Adrenal gland (tissue), 19 donors: ENCODE measurements at places on chromosomes 6 and 20. TPM values are rescaled to one million over a fixed set of nuclear protein-coding genes. Genes with fewer than 3 reads are reported as not detected.

Gene C20orf144
- not detected for total RNA-seq

Gene HIVEP2
- 5.9 TPM for total RNA-seq

Gene MCHR2
- total RNA-seq, result 0.14 TPM

Gene DSE
- 29.6 TPM for total RNA-seq

Gene SRMS
- not detected for total RNA-seq

Gene MUC22
- not detected for total RNA-seq

Gene CST2
- total RNA-seq, result 25.4 TPM

DNA sequence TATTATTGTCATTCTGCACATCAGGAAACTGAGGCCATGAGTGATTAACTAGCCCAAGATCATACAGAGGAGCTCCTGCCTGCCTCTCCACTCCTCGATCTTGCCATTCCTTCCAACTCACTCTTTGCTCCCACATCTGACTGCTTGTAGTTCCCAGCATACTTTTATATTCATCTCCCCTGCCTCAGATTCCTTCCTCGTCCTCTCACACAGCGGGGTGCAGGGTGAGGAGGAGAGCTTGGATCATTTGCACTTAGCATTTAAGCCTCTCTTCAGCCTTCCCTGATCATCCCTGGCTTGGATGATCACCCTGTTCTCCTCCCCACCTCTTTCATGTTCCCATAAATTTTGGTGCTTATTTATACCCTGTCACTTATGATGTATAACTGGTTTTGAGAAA, 515.1 kb upstream of the SOX4 start:
- no peak overlapping the region for H3K4me3 ChIP-seq
- no peak overlapping the region for H3K27ac ChIP-seq
- DNase-seq, result no peak
- no peaks in the 10 kb centered on the region for H3K4me1 ChIP-seq

DNA sequence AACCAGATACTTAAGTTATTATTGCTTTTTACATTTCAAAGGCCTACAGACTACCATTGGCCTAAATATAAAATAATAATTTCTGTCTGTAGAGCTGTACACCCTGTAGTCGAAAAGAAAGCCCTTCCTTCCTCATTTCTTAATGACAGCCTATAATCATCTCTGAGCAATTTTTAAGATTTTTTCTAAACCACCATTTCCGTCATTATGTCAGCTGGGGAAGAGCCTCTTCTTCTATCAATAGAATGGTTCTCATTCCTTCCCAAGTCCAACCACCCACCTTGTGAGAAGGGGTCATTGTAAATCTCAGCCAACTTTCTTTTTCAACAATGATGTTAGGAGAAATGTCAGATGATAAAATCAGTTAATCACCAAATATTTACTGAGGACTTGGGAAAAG, 91.8 kb downstream of the PLEKHG1 start:
- H3K4me1 ChIP-seq, result no peaks in the 10 kb centered on the region
- H3K27me3 ChIP-seq, result no peaks in the 10 kb centered on the region
- no peak overlapping the region for H3K27ac ChIP-seq
- no peak for DNase-seq

- no peak overlapping the region for H3K27ac ChIP-seq
- H3K4me1 ChIP-seq, result peaks cover 24% of the 10 kb centered on the region
- H3K36me3 ChIP-seq, result no peaks in the 10 kb centered on the region
- H3K27me3 ChIP-seq, result no peaks in the 10 kb centered on the region
- no peak overlapping the region for H3K4me3 ChIP-seq
Observed at GRCh38 chr6:85672050-85672449, 29.4 kb upstream of the SYNCRIP start.

- no peaks in the 10 kb centered on the region for H3K4me1 ChIP-seq
- no peak for DNase-seq
- peaks cover 6% of the 10 kb centered on the region for H3K36me3 ChIP-seq
- H3K27me3 ChIP-seq, result no peaks in the 10 kb centered on the region
Observed at GRCh38 chr6:150894935-150895552, 29.5 kb downstream of the MTHFD1L start.

GRCh38 chr6:150079604-150080003, 10.7 kb upstream of the ULBP3 start:
- H3K4me3 ChIP-seq, result no peak overlapping the region
- no peaks in the 10 kb centered on the region for H3K36me3 ChIP-seq
- H3K27ac ChIP-seq, result no peak overlapping the region
- DNase-seq, result no peak

- no peaks in the 10 kb centered on the region for H3K36me3 ChIP-seq
- no peaks in the 10 kb centered on the region for H3K27me3 ChIP-seq
- no peak for DNase-seq
- H3K4me3 ChIP-seq, result no peak overlapping the region
- no peaks in the 10 kb centered on the region for H3K4me1 ChIP-seq
- no peak overlapping the region for H3K27ac ChIP-seq
Observed at GRCh38 chr6:39573541-39573940, 151.7 kb downstream of the KIF6 start.

GRCh38 chr20:37524859-37525708, 2.6 kb downstream of the BLCAP start:
- peak; percentile 18 for DNase-seq
- no peaks in the 10 kb centered on the region for H3K27me3 ChIP-seq
- no peak overlapping the region for H3K4me3 ChIP-seq
- peaks cover 10% of the 10 kb centered on the region for H3K4me1 ChIP-seq

GRCh38 chr6:106620931-106621672, 8.2 kb downstream of the RTN4IP1 start:
- no peaks in the 10 kb centered on the region for H3K27me3 ChIP-seq
- H3K4me1 ChIP-seq, result no peaks in the 10 kb centered on the region
- H3K36me3 ChIP-seq, result no peaks in the 10 kb centered on the region
- H3K4me3 ChIP-seq, result no peak overlapping the region
- H3K27ac ChIP-seq, result no peak overlapping the region

DNA sequence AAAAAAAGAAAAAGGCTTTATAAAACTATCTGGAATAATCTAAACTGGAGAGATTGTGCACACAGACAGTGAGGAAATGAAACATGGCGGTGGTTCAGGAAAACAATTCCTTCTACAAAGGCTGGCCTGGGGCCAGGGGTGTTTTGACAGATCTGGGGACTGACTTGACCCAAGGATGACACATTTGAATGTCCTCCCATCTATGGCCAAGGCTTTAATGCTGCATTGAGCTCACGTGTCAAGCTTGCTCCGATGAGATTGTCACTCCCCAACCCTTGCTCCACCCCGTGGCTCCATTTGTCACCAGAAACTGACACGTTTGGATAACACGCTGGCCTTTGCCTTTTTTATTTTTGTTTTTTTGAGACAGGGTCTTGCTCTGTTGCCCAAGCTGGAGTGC, 156.1 kb downstream of the ZFP64 start:
- H3K4me3 ChIP-seq, result no peak overlapping the region
- H3K27me3 ChIP-seq, result no peaks in the 10 kb centered on the region
- H3K4me1 ChIP-seq, result no peaks in the 10 kb centered on the region
- no peaks in the 10 kb centered on the region for H3K36me3 ChIP-seq
- no peak overlapping the region for H3K27ac ChIP-seq

DNA sequence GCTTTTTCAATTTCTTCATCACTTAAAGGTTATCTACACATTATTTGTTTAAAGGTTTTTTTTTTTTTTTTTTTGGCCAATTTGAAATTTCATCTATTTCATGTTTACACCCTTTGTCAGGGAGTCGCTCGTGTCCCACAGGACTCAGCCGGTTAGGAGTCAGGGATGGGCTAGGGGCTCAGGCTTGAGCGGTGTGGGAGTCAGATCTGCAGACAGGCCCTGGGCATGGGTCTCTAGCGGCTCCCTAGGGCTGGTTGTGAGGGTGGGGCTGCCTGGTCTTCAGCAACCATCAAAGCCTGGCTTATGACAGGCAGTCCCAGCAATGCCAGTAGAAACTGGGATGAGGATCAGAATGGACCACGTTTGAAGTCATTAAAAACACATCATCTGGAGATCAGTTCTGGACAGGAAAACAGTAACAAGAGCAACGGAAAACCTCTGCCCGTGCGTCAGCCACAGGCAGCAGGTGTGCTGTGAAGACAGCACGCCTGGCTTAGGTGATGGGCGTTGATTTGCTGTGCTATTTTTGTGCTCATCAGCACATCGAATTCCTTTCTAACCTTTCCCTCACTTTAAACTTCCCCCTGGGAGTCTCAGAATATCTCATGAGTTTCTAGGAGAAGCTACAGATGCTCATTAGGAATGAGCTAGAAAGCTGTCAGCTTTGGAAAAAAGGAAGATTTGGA, 91.3 kb upstream of the MPC1 start:
- no peak overlapping the region for H3K4me3 ChIP-seq
- H3K36me3 ChIP-seq, result no peaks in the 10 kb centered on the region
- H3K4me1 ChIP-seq, result no peaks in the 10 kb centered on the region
- H3K27ac ChIP-seq, result no peak overlapping the region

- H3K4me3 ChIP-seq, result no peak overlapping the region
- H3K27me3 ChIP-seq, result no peaks in the 10 kb centered on the region
Observed at GRCh38 chr6:36245572-36246061, 24.2 kb upstream of the PNPLA1 start.

- no peak for DNase-seq
- no peaks in the 10 kb centered on the region for H3K27me3 ChIP-seq
- H3K4me3 ChIP-seq, result no peak overlapping the region
- H3K27ac ChIP-seq, result no peak overlapping the region
- H3K36me3 ChIP-seq, result no peaks in the 10 kb centered on the region
- peaks cover 11% of the 10 kb centered on the region for H3K4me1 ChIP-seq
Observed at GRCh38 chr20:58565461-58566175, 50.4 kb upstream of the APCDD1L start.

- H3K4me1 ChIP-seq, result peaks cover 20% of the 10 kb centered on the region
- H3K27me3 ChIP-seq, result no peaks in the 10 kb centered on the region
- no peak overlapping the region for H3K27ac ChIP-seq
- no peak overlapping the region for H3K4me3 ChIP-seq
Observed at GRCh38 chr20:3160418-3160817, 753 bp upstream of the FASTKD5 start.

DNA sequence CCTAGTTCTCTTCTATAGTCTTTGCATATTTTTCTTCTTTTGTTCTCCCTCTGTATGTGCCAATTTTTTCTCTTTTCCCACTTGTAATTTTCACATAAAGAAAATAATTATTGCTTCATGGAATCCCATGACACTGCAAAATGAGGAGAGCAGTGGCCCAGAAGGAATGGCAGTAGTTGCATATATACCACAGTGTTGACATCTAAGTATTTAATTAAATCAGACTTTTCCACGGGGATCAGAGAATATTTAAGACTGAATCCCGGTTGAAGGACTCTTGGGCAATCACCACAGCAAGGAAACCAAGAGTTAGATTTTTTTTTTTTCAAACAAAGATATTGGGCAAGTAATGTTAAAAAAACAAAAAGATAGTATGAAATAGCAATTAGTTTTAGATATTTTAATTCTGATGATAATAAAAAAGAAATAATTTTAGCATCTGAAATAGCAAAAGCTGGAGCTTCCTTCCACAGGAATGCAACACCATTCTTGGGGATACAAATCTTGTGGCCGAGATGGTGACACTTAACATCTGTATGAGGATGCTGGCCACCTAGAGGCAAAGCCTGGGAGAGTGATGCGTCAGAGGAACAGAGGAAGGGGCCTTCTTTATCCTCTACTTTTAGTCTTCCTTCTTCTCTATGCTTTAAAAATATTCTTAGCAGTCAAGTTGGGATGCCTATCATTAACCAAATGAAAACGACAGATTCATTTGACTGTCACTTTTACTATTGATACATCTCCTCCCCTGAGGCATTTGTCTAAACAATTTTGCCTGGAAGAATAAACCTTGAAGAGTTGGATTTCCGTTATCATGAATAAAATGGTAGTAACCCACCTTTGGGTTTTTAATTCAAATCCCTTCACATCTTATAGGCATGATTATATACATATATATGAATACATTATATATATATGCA, 356.2 kb downstream of the GJA1 start:
- H3K4me3 ChIP-seq, result no peak overlapping the region
- H3K27ac ChIP-seq, result no peak overlapping the region
- H3K27me3 ChIP-seq, result no peaks in the 10 kb centered on the region
- no peaks in the 10 kb centered on the region for H3K36me3 ChIP-seq

DNA sequence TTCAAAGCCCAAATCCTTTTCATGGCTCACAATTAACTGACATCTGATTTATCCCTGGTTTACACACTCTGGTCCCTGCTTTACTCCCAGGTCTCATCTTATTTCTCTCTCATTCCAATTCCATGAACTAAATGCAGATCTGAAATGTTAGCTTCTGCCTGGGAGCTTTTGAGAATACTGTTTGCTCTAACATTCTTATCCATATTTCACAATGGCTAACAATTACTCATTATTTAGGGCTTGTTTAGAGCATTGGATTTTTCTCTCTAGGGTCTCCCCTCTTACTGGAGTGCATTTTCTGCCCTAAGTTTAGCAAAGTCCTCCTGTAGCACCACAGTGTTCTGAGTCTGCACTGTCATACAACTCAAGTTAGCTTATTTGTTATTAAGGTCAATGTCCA, 121.5 kb upstream of the HCRTR2 start:
- H3K4me3 ChIP-seq, result no peak overlapping the region
- H3K27ac ChIP-seq, result no peak overlapping the region
- H3K27me3 ChIP-seq, result no peaks in the 10 kb centered on the region
- DNase-seq, result no peak

GRCh38 chr6:106223300-106223930, 102.1 kb downstream of the ATG5 start:
- no peaks in the 10 kb centered on the region for H3K36me3 ChIP-seq
- H3K27ac ChIP-seq, result no peak overlapping the region
- peak; percentile 52 for DNase-seq
- H3K4me3 ChIP-seq, result no peak overlapping the region

GRCh38 chr6:96721227-96721626, 116.0 kb downstream of the GPR63 start:
- H3K4me3 ChIP-seq, result no peak overlapping the region
- no peaks in the 10 kb centered on the region for H3K36me3 ChIP-seq
- DNase-seq, result no peak
- no peak overlapping the region for H3K27ac ChIP-seq
- no peaks in the 10 kb centered on the region for H3K4me1 ChIP-seq
- H3K27me3 ChIP-seq, result no peaks in the 10 kb centered on the region

DNA sequence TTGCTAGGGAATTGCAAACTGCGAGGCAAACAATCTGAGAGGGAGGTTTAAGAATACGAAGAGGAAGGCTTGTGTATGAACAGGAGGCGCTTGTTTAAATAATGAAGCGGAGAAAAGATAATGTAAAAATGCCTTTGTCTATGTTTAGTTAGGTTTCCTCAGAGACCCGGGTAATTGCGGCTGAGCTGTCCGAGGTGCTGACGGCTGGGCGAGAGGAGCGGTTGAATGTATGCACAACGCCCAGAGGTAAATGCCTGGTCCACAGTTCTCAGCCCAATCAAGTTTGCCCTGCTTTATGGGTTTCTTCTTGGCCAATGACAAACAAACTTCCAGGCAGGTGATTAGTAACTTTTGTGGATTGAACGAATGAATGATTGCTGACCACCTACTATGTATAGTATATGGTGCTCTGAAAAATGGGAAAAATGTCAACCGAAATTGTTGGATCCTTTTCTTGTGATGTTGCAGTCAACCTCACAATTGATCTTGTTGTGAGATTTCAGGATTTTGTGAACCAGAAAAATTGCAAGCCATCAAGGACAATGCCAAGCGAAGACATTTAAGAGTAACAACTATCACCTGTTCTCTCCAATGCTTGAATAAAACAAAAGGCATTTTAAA, 38.3 kb upstream of the SLC32A1 start:
- no peaks in the 10 kb centered on the region for H3K4me1 ChIP-seq
- H3K27me3 ChIP-seq, result peaks cover 15% of the 10 kb centered on the region
- H3K27ac ChIP-seq, result no peak overlapping the region
- H3K4me3 ChIP-seq, result no peak overlapping the region

- H3K4me3 ChIP-seq, result no peak within 1 kb of the TSS
- H3K27me3 ChIP-seq, result no peaks in the 10 kb centered on the region
- peak; percentile 15 for DNase-seq
- H3K4me1 ChIP-seq, result no peaks in the 10 kb centered on the region
- no peaks in the 10 kb centered on the region for H3K36me3 ChIP-seq
Observed at GRCh38 chr20:36645998-36646397, at the start of gene SLA2. TSS of gene SLA2 (minus strand) at chr20:36646196. CDS start at chr20:36641335, 4,861 bp downstream.
